ENCODE measurements at places on chromosomes 5 and 9.

GRCh38 chr5:59575648-59576445, 317.7 kb downstream of the PDE4D start:
- H3K27ac ChIP-seq: no peak overlapping the region
- no peak for DNase-seq
- H3K4me1 ChIP-seq: peaks cover 4% of the 10 kb centered on the region
- no peaks in the 10 kb centered on the region for H3K27me3 ChIP-seq

DNA sequence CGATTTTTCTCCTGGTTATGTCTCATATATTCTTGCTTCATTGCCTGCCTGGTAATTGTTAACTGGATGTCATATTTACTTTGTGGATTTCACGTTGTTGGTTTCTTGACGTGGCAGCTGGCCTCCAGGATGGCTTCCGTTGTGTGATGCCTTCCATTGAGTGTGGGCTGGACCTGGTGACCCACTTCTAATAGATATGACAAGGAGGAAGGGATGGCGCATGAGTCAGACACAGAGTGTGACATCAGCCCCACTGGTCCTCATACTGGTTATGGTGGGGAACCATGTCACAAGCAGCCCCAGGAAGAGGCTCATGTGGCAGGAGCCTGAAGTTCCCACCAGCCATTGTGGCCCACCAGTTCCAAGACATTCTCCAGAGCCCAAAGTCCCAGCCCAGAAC, 6.4 kb upstream of the PAEP start:
- H3K36me3 ChIP-seq: no peaks in the 10 kb centered on the region
- no peaks in the 10 kb centered on the region for H3K27me3 ChIP-seq
- H3K4me1 ChIP-seq: no peaks in the 10 kb centered on the region

GRCh38 chr9:17793713-17794622, 215.1 kb downstream of the SH3GL2 start:
- H3K36me3 ChIP-seq: no peaks in the 10 kb centered on the region
- no peaks in the 10 kb centered on the region for H3K4me1 ChIP-seq
- no peak overlapping the region for H3K4me3 ChIP-seq
- no peaks in the 10 kb centered on the region for H3K27me3 ChIP-seq
- no peak overlapping the region for H3K27ac ChIP-seq

- H3K27ac ChIP-seq: no peak overlapping the region
- no peaks in the 10 kb centered on the region for H3K36me3 ChIP-seq
Observed at GRCh38 chr5:142973932-142974331, 203.8 kb downstream of the ARHGAP26 start.

DNA sequence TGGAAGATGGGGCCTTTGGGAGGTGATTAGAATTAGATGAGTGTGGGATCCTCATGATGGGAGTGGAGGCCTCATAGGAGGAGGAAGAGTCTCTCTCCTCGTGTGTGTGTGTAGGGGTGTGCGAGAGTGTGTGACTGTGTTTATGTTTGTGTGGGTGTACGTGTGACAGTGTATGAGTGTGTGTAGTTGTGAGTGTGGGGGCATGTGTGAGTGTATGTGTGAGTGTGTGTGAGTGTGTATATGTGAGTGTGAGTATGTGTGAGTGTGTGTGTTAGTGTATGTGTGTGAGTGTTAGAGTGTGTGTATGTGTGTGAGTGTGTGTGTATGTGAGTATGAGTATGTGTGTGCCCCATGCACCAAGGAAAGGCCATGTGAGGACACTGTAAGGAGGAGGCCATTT, 68.2 kb upstream of the SMIM15 start:
- H3K27me3 ChIP-seq: no peaks in the 10 kb centered on the region
- H3K4me3 ChIP-seq: no peak overlapping the region
- no peaks in the 10 kb centered on the region for H3K36me3 ChIP-seq
- H3K27ac ChIP-seq: no peak overlapping the region

- DNase-seq: no peak
- no peak overlapping the region for H3K27ac ChIP-seq
Observed at GRCh38 chr9:35729101-35729500, 2.9 kb downstream of the TLN1 start.

DNA sequence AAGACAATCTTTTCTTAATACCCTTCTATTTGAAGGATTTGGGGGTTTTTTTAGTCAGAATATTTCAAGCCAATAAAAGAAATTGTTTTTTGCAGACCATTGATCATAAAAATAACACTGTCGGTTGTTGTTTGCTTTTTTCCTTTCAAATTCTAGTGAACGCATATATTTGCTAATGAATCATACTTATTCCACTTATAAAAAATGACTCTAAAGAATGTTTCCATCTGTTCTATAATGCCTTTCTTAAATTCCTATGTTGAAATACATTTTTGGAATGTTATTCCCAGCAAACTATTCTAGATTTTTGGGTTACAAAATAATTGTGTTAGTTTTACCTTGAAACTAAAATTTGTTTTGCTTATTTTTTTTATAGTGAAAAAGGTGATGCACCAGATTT, 32.2 kb downstream of the CWC27 start:
- no peak overlapping the region for H3K27ac ChIP-seq
- no peaks in the 10 kb centered on the region for H3K4me1 ChIP-seq
- H3K36me3 ChIP-seq: no peaks in the 10 kb centered on the region
- H3K27me3 ChIP-seq: no peaks in the 10 kb centered on the region
- no peak overlapping the region for H3K4me3 ChIP-seq

GRCh38 chr5:5481633-5482032, 59.2 kb downstream of the ICE1 start:
- H3K4me3 ChIP-seq: no peak overlapping the region
- no peak overlapping the region for H3K27ac ChIP-seq
- DNase-seq: no peak
- no peaks in the 10 kb centered on the region for H3K27me3 ChIP-seq

- H3K36me3 ChIP-seq: no peaks in the 10 kb centered on the region
- no peak for DNase-seq
- no peaks in the 10 kb centered on the region for H3K27me3 ChIP-seq
- no peak overlapping the region for H3K4me3 ChIP-seq
- no peak overlapping the region for H3K27ac ChIP-seq
- H3K4me1 ChIP-seq: peaks cover 2% of the 10 kb centered on the region
Observed at GRCh38 chr5:160773646-160774410, 78.2 kb downstream of the ATP10B start.

DNA sequence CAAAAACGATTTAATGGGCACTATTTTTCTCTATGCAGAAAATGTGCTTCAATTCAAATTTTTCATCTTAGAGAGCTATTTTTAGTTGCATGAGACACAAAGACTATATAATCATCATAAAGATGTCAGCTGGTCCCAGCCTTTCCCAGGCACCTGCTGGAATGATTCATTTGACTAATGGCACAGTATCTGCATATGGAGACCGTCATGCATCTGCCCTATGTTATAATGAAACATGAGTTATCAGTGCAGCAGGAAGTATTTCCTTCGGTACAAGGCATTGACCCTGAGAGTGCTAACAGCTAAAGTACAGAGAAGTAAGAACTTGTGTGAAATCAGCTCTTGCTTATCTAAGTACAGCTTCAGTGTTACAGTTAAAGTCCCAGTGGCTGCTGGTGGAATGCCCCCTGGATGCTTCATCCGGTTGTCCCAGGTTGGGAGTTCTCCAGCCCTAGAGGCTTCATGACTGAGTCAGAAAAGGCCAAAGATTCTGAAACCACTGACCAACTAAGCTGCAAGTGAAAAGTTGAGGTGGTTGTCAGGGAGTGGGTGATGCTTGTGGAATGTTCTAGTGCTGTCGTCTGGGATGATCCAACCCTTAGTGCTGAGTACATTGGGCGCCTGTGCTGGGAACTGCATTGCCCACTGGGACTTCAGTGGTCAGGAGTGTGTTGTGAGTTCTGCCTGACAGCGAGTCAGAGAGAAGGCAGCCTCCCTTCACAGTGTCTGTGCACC, 57.2 kb downstream of the MTRR start:
- H3K36me3 ChIP-seq: no peaks in the 10 kb centered on the region
- H3K27me3 ChIP-seq: no peaks in the 10 kb centered on the region
- DNase-seq: peak; percentile 4
- no peaks in the 10 kb centered on the region for H3K4me1 ChIP-seq

DNA sequence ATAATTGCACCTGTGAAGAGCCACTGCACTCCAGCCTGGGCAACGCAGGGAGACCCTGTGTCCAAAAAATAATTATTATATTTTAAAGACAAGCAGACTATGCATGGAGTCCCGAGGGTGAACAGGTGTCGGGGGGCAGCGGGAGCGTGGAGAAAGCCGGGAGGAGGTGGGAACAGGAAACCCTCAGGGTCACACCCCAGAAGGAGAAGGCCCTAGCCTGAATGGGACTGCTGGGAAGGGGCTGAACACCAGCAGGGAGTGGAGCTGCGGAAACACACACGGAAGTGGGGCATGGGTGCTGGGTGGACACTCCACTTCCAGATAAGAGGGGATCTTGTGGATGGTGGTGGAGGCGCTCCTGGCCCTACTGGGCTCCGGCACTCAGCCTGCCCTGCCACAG, 12.8 kb downstream of the SURF6 start:
- H3K4me1 ChIP-seq: no peaks in the 10 kb centered on the region
- no peak overlapping the region for H3K4me3 ChIP-seq
- no peak overlapping the region for H3K27ac ChIP-seq
- no peaks in the 10 kb centered on the region for H3K36me3 ChIP-seq

GRCh38 chr5:150763023-150763769, 4.4 kb upstream of the DCTN4 start:
- H3K4me3 ChIP-seq: no peak overlapping the region
- no peaks in the 10 kb centered on the region for H3K27me3 ChIP-seq
- no peak for DNase-seq
- no peaks in the 10 kb centered on the region for H3K36me3 ChIP-seq
- H3K4me1 ChIP-seq: no peaks in the 10 kb centered on the region
- H3K27ac ChIP-seq: no peak overlapping the region

- peaks cover 2% of the 10 kb centered on the region for H3K4me1 ChIP-seq
- H3K27ac ChIP-seq: no peak overlapping the region
- H3K27me3 ChIP-seq: no peaks in the 10 kb centered on the region
- H3K36me3 ChIP-seq: no peaks in the 10 kb centered on the region
- H3K4me3 ChIP-seq: no peak overlapping the region
Observed at GRCh38 chr5:103260951-103261350, 2.4 kb downstream of the MACIR start.

GRCh38 chr5:169875731-169876130, 104.6 kb downstream of the INSYN2B start:
- DNase-seq: no peak
- H3K36me3 ChIP-seq: no peaks in the 10 kb centered on the region
- no peak overlapping the region for H3K4me3 ChIP-seq
- no peaks in the 10 kb centered on the region for H3K27me3 ChIP-seq

DNA sequence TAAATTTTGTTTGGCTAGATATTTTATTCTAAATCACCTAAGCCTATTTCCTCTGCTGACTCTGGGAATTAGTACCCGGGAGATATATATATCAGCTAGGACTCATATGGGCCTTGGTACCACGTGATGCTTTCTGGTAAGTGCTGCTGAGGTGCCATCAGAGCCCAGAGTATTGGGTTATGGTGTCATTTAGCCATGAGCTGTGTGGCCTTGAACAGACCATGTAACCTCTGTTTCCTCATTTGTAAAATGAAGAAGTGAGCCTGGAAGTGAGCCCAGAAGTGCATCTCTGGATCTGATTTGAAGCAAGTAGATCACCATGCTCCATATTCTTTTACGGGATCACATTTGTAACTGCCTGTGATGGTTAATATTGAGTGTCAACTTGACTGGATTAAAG, 126.1 kb downstream of the GPBP1 start:
- no peaks in the 10 kb centered on the region for H3K4me1 ChIP-seq
- no peak overlapping the region for H3K4me3 ChIP-seq
- H3K27ac ChIP-seq: no peak overlapping the region
- DNase-seq: no peak

DNA sequence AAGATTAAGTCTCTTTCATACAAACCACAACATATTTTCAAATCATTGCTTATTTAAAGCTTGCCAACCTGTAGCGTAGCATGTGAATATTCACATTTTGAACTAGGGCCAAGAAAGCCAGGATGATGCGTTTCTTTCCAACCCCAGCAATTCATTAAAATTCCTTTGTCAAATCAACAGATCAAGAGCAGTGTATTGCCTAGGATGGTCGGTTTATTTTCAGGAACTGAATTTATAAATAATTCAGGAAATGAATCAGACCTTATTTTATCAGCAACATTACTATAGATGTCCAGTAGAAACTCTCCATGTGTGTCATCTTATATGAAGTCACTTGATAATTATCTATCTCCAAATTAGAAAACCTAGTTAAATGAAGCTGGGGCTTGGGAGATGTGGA, 13.2 kb upstream of the AUH start:
- no peaks in the 10 kb centered on the region for H3K27me3 ChIP-seq
- no peaks in the 10 kb centered on the region for H3K4me1 ChIP-seq
- no peak overlapping the region for H3K27ac ChIP-seq

DNA sequence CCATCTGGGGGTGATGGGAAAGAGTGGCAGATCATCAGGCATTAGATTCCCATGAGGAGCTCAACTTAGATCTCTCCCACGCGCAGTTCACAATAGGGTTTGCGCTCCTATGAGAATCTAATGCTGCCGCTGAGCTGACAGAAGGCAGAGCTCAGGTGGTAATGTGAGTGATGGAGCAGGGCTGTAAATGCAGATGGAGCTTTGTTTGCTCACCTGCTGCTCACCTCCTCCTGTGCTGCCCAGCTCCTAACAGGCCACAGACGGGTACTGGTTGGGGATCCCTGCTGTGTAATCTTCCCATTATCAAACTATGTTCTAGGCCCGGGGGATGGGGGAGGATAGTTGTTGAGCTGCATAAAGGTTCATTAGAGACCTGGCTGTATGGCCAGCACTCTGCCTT, 58.4 kb downstream of the UGCG start:
- no peaks in the 10 kb centered on the region for H3K36me3 ChIP-seq
- H3K4me1 ChIP-seq: peaks cover 6% of the 10 kb centered on the region

DNA sequence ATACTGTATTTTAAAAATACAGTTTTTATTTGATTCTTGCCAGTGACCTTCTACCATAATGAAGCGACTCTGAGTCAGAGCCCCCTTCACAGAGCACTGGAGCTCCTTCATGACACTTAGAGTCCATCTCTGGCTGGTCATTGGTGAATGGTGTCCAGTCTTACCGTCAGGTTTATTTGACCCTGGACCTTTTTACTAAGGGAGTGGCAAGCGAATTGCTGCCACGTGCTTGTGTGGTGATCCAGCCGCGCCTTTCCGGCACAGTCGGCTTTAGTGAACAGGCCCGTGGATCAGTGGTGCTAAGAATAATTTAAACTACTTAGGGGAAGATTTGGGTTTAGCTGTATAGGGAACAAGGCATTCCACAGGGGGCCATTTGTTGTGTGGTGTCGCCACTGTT, 48.5 kb downstream of the PRRC2B start:
- no peaks in the 10 kb centered on the region for H3K4me1 ChIP-seq
- H3K27ac ChIP-seq: no peak overlapping the region
- DNase-seq: no peak
- H3K27me3 ChIP-seq: no peaks in the 10 kb centered on the region
- H3K4me3 ChIP-seq: no peak overlapping the region

GRCh38 chr9:37206121-37206620, 85.8 kb downstream of the ZCCHC7 start:
- H3K4me1 ChIP-seq: no peaks in the 10 kb centered on the region
- no peaks in the 10 kb centered on the region for H3K27me3 ChIP-seq
- peak; percentile 29 for DNase-seq
- no peak overlapping the region for H3K4me3 ChIP-seq
- no peak overlapping the region for H3K27ac ChIP-seq
- H3K36me3 ChIP-seq: no peaks in the 10 kb centered on the region

Data from mesendoderm (in vitro differentiated cells).